GM04503 (cell line): ENCODE measurements at places on chromosomes 1 and 21.
A peak's percentile ranks its signal among the peaks of the same experiment; 100 is the strongest.

DNA sequence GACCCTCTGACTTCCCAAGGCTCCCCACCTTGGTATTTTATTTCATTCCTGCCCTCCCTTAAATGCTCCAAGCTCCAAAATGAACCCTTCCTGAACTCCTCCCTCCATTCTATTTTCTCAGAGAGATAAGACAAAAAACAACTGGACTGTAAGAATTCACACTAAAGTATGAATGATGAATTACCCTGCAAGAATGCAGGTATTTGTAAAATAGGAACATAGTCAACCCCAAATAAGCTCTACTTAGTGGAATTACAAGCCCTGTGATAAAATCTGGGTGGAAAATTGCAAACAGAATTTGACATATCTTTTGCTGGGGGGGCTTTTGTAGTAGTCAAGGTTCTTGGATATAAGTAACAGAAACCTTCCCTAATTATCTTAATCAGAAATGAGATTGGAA, 67.8 kb upstream of the GJA8 start:
- DNase-seq, result no peak

DNA sequence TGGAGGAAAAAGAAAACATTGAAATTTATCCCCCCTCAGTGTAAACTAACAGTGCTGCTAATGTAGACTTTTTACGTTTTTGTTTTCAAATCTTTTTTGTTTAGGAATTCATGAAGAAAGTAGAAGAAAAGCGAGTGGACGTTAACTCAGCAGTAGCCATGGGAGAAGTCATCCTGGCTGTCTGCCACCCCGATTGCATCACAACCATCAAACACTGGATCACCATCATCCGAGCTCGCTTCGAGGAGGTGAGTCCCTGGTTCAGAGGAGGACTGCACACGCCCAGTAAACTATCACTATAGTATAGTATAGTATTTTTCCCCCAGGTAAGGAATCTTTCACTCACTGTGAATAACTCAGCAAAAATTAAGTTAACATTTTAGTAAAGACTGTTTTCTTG, 37.8 kb upstream of the BMP8A start:
- peak; percentile 23 for DNase-seq

GRCh38 chr1:7628273-7628672, 142.8 kb upstream of the VAMP3 start:
- DNase-seq, result no peak

- DNase-seq, result no peak
Observed at GRCh38 chr1:116775116-116775752, 21.0 kb downstream of the CD2 start.

- no peak for DNase-seq
Observed at GRCh38 chr1:231315887-231316286, 21.8 kb downstream of the EXOC8 start.

- no peak for DNase-seq
Observed at GRCh38 chr1:47187926-47188250, 1.9 kb downstream of the PDZK1IP1 start.

- DNase-seq, result no peak
Observed at GRCh38 chr1:235495551-235495950, 8.7 kb downstream of the B3GALNT2 start.

GRCh38 chr1:20474333-20474975, 11.6 kb downstream of the CAMK2N1 start:
- no peak for DNase-seq

GRCh38 chr1:54490361-54491248, 57.4 kb upstream of the ACOT11 start:
- DNase-seq, result no peak

GRCh38 chr1:156128654-156129597, 14.4 kb downstream of the LMNA start:
- no peak for DNase-seq

DNA sequence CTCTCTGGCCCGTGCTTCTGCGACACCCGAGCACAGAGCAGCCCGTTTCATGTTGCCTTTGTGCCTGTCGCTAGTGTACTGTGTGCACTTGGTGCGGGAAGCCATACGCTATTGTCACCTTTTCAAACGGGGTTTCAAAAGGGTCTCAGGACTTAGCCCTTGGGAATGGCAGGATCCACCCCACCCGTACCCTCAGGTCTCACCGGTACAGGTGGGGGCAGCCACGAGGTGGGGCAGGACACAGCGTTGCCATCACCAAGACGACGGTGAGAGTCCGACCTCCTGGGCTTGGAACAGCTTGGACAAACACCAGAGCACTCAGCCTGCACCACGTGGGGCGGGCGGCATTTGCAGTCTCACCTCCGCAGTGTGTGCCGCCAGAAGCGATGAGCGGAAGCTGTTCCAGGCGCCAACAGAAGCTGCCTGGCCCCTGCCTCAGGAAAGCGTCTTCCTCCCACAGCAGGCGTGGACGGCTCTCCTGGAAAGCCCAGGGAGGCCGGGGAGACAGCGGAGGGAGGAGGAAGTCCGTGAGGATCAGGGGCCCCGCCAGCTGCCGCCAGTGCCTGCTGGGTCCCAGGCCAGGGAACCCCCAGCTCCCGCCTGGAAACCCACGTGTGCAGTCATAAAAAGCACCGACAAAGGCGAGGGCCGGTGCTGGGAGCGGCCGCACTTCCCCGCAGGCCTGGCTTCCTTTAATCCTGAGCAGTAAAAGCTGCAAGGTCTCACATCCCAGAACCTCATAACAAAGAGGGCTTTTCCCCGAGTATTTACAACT, 131.3 kb upstream of the ARHGEF16 start:
- no peak for DNase-seq

- DNase-seq, result no peak
Observed at GRCh38 chr21:28068455-28069358, 924.0 kb downstream of the LTN1 start.

GRCh38 chr1:211229365-211229759, 29.8 kb upstream of the RCOR3 start:
- DNase-seq, result no peak

DNA sequence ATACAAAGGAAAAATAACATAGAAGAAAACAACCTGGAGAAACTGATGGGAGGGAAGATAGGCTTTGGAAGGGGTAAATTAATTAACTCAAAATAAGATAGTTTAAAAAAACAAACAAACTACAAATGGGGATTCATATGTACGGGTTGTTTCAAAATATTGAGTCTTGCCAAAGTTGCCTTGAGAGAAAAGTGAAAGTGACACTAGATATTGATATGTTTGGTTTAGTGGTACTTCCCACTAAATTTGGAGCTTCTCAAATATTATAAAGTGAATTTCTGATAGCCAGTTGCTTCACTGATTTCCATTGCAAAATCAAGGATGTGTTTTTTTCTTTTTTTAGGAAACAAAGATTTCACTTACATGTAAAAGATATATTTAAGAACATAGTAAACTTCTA, 149.5 kb upstream of the RUNX1 start:
- DNase-seq, result no peak

GRCh38 chr1:162150112-162150511, 80.6 kb downstream of the NOS1AP start:
- DNase-seq, result no peak

GRCh38 chr1:234745844-234746797, 136.1 kb upstream of the IRF2BP2 start:
- DNase-seq, result no peak

- no peak for DNase-seq
Observed at GRCh38 chr1:3054474-3054873, 14.5 kb upstream of the PRDM16 start.

DNA sequence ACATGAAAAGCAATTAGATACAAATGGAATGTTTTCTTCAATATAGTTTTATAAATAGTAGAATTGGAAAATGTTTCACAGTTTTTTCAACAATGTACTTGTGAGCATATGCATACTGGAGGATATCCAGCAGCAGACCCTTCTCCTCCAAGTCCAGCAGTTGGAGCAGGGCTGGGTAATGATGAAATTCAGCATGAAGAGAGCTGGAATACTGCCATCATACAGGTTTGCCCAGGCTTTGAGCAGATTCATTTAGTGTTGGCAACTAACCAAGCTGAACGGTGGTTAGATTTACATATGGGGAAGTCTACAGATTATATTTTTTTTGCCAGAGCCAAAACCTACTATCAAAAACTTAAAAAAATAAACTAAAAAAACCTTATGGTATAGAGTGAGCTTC, 38.3 kb downstream of the WDR3 start:
- DNase-seq, result no peak

DNA sequence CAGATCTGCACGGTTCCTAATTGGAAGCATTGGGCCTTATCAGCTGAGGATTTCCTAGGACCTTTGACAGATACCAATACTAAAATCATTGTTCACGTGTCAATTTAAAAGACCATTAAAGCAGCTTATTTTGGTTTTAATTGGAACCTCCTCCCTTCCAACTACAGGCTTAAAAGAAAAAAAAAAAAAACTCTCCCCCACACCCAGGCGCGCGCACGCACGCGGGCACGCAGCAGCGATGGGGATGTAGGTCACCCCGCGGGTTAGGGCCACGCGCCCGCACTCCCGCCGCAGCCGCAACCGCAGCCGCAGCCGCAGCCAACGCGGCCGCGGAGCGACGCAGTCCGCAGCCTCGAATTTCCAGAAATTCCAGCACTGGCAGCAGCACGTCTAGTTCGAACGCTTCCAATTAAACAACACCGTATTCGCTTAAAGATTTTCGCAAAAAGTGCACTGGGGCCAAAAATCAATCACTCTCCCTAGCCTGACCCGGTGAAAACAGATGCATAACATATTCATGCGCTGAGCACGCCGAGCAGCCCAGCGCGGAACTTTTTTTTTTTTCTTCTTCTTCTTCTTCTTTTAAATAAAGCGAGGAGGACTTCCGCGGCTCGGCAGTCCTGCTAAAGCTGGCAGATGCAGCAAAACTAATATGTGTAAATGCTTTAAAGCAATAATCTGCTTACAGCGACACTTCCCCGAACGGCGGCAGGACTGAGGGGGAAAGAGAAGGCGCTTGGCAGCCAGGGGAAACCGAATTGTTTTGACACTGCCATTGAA, 13.3 kb upstream of the BARHL2 start:
- no peak for DNase-seq

DNA sequence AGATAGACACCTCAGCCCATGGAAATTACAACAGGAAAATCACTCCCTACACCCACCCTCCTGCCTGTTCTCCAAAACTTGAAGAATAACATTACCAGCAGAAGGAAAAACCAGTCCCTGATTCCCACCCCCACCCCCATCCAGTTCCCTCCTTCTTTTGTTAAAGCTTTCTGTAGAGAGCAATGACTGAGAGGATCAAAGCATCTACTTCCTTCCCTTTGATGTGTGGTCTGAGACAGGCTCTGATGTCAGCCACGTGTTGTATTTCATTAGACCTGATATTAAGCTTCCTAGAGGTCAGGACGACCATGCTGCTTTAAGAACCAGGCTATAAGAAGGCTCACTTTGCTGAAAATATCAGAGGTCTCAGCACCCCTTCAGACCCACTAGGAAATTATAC, 73.9 kb upstream of the HAO2 start:
- DNase-seq, result no peak

- DNase-seq, result no peak
Observed at GRCh38 chr1:179129702-179130473, 48.0 kb downstream of the TOR3A start.

GRCh38 chr1:226702318-226702956, 36.6 kb downstream of the ITPKB start:
- no peak for DNase-seq

- DNase-seq, result peak; percentile 17
Observed at GRCh38 chr1:95223110-95223509, 10.9 kb upstream of the RWDD3 start.
